Thoracic aorta (tissue), 2 donors: ENCODE measurements at places on chromosomes 12 and 14.

DNA sequence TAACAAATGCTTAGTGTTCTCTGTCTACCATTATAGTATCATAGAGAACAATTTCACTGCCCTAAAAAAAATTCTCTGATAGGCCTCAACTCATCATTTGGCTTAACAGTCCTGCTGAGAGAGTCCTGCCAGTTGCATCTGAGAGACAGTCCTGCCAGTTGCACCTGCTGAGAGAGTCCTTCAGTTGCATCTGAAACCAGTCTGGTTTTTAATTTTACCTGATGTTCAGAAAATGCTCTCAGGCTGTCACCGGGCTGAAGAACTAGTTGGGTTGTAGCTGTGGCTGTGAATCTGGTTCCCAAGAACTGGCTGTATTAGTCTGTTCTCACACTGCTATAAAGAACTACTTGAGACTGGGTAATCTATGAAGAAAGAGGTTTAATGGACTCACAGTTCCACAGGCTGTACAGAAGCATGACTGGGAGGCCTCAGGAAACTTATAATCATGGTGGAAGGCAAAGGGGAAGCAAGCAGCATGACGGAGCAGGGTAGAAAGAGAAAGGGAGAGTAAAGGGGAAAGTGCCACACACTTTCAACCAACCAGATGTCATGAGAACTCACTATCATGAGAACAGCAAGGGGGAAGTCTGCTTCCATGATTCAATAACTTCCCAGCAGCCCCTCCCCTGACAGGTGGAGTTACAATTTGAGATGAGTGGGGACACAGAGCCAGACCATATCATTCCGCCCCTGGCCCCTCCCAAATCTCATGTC lies 51.6 kb downstream of the PRKCH start:
- H3K4me3 ChIP-seq = no peak overlapping the region
- H3K4me1 ChIP-seq = no peaks in the 10 kb centered on the region
- H3K27me3 ChIP-seq = no peaks in the 10 kb centered on the region
- H3K27ac ChIP-seq = no peak overlapping the region

DNA sequence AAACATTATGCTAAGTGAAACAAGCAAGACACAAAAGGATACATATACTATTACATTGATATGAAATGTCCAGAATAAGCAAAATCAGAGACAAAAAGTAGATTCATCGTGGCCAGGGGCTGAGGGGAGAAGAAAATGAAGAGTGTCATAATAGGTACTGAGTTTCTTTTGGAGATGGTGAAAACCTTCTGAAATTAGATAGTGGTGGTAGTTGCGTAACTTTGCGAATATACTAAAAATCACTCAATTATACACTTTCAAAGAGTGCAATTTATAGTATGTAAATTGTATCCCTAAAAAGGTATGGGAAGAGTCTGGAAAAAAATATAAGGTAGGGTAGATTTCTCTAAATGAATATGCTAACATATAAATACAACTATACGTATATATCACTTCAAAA lies 22.2 kb downstream of the KANSL2 start:
- H3K27ac ChIP-seq = no peak overlapping the region
- no peak for DNase-seq
- no peak overlapping the region for H3K4me3 ChIP-seq

- H3K27ac ChIP-seq = no peak overlapping the region
- H3K4me3 ChIP-seq = no peak overlapping the region
- no peaks in the 10 kb centered on the region for H3K36me3 ChIP-seq
- H3K4me1 ChIP-seq = no peaks in the 10 kb centered on the region
- DNase-seq = no peak
These were observed 123.5 kb upstream of the NOS1 start for GRCh38 chr12:117484901-117485300.

- no peak for DNase-seq
- no peak overlapping the region for H3K4me3 ChIP-seq
- H3K36me3 ChIP-seq = no peaks in the 10 kb centered on the region
These were observed 194.2 kb downstream of the SYT10 start for GRCh38 chr12:33245434-33245833.

- DNase-seq = no peak
- no peaks in the 10 kb centered on the region for H3K27me3 ChIP-seq
- no peak overlapping the region for H3K27ac ChIP-seq
- H3K4me1 ChIP-seq = peaks cover 88% of the 10 kb centered on the region
These were observed 209.7 kb downstream of the CACNA1C start for GRCh38 chr12:2262449-2262848.

GRCh38 chr14:99522457-99522891 lies 41.3 kb downstream of the CCNK start:
- DNase-seq = no peak
- H3K27ac ChIP-seq = no peak overlapping the region
- H3K4me3 ChIP-seq = no peak overlapping the region

DNA sequence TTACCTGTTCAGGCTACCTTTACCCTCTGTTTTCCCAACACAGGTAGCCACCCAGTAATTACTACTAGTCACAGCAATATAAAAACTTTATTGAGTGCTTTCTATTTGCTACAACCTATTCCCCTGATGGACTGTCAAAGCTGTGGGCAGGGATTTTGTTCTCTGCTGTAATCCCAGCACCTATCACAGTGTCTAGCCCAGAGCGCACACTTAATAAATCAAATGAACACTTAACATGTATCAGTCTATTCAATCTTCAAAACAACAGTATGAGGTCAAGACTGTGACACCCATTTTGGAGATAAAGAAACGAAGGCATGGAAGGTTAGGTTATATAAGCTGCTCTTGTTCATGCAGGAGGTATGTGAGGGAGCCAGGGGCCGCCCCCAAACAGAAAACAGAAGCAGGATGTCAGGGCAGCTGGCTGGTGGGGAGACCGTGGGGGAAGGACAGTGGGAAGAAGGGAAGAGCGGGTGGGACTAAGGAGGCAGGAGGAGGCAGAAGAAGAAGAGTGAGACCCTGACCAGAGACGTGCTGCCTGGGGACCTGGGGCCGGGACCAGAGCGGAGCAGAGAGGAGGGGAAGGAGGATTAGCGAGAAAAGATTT lies 1.7 kb downstream of the TNFRSF1A start:
- no peaks in the 10 kb centered on the region for H3K27me3 ChIP-seq
- peaks cover 31% of the 10 kb centered on the region for H3K4me1 ChIP-seq
- peak overlapping the region; percentile 89 for H3K4me3 ChIP-seq
- H3K27ac ChIP-seq = peak overlapping the region; percentile 99
- no peak for DNase-seq

DNA sequence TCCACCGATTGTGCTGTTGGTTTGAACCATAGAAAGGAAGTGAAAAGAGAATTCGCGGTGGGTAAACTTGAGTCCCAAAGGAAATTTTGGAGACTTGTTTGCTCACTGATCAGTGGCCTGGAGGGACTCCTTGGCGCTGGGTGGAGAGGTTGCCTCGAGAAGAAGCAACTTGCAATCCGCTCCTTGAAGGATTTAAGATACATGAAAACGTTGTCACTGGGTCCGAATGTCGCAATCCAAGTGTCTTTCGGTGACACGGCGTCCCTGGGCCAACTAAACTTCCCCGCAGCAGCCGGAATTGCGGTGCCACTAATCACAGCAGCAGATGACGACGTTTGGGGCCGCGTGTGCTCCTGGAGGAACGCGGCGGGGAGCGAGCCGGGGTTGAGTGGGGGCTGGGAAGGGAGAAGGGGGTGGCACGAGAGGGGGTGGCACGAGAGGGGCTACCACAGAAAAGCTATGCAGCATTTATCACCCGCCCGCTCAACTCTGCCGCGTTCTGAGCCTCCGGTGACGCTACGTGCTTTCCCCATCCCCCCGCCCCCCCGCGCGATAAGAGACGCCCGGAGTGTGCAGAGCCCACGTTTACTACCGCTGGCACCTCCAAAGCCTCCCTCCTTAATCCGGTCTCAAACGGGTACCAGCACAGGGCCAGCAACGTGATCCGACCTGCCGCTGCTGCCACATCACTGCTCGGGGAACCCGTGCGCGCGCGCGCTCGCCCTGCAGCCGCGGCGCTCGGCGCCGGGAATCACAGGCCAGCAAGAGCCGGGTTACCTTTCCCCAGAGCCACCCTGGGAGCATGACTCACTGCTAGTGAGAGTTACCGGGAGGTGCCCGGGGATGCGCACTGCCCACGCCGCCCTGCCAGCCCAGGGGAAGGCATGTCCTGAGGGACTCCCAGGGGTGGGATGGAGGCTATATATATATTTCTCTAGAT lies 833 bp upstream of the BHLHE41 start:
- H3K27ac ChIP-seq = peak overlapping the region; percentile 99
- no peaks in the 10 kb centered on the region for H3K36me3 ChIP-seq
- H3K4me1 ChIP-seq = peaks cover 4% of the 10 kb centered on the region
- H3K27me3 ChIP-seq = no peaks in the 10 kb centered on the region
- peak overlapping the region; percentile 91 for H3K4me3 ChIP-seq
- peak; percentile 47 for DNase-seq

DNA sequence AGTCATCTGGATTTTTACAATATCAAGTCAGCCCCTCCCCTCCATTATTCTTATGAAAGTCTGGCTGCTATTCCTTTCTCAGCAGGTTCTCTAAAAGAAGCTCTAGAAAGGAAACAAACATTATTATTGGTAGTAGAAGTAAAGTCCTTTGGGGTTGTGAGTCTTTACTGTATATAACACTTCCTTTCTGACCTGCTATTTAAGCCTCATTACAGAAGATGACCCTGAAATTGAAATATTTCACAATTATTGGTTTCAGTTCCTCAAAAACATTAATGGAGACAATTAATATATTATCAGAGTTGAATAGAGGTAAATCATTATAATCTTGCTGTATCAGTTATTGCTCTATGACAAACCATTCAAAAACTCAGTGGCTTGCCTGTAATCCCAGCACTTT lies 19.3 kb downstream of the PLEKHA5 start:
- no peaks in the 10 kb centered on the region for H3K36me3 ChIP-seq
- H3K27ac ChIP-seq = no peak overlapping the region
- H3K27me3 ChIP-seq = no peaks in the 10 kb centered on the region
- DNase-seq = no peak
- H3K4me1 ChIP-seq = peaks cover 18% of the 10 kb centered on the region

GRCh38 chr12:65670775-65671174 lies 153.5 kb upstream of the HMGA2 start:
- H3K4me1 ChIP-seq = no peaks in the 10 kb centered on the region
- no peaks in the 10 kb centered on the region for H3K27me3 ChIP-seq
- no peak overlapping the region for H3K4me3 ChIP-seq
- no peak for DNase-seq

GRCh38 chr12:11564984-11565651 lies 84.4 kb upstream of the ETV6 start:
- H3K27me3 ChIP-seq = no peaks in the 10 kb centered on the region
- no peak overlapping the region for H3K4me3 ChIP-seq
- H3K36me3 ChIP-seq = no peaks in the 10 kb centered on the region
- no peak for DNase-seq
- H3K4me1 ChIP-seq = peaks cover 17% of the 10 kb centered on the region

DNA sequence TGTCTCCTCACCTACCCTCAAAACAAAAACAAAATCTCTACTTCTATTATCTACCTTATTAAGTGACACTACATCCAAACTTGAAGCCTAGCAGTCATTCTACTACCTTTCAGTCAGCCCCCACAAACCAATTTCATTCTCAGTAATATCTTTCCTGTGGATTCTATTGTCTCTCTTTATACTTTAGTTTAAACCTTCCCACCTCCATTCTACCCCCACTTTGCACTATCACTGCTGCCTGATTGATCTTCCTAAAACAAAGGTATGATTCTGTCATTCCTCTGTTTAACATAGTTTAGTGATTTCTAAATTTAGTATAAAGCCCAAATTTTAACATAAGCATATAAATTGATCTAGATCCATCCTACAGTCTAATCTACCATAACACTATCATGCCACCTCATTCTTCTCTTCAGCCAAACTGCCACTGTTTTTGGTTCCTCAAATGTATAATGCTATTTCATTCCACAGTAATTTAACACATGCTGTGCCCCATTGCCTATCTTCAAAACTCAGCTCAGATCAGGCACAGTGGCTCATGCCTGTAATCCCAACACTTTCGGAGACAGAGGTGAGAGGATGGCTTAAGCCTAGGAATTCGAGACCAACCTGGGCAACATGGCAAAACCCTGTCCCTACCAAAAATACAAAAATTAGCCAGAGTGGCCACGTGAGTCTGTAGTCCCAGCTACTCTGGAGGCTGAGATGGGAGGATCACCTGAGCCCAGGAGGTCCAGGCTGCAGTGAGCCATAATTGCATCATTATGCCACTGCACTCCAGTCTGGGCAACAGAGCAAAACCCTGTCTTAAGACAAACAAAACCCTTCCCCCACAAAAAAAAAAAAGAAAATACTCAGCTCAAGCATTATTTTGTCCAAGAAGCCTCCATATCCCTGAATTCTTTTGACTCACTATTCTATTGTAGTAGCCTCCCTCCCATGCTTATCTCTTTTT lies 3.1 kb upstream of the STRN3 start:
- H3K4me1 ChIP-seq = peaks cover 11% of the 10 kb centered on the region
- DNase-seq = no peak
- H3K27ac ChIP-seq = no peak overlapping the region
- H3K4me3 ChIP-seq = no peak overlapping the region
- H3K27me3 ChIP-seq = no peaks in the 10 kb centered on the region

DNA sequence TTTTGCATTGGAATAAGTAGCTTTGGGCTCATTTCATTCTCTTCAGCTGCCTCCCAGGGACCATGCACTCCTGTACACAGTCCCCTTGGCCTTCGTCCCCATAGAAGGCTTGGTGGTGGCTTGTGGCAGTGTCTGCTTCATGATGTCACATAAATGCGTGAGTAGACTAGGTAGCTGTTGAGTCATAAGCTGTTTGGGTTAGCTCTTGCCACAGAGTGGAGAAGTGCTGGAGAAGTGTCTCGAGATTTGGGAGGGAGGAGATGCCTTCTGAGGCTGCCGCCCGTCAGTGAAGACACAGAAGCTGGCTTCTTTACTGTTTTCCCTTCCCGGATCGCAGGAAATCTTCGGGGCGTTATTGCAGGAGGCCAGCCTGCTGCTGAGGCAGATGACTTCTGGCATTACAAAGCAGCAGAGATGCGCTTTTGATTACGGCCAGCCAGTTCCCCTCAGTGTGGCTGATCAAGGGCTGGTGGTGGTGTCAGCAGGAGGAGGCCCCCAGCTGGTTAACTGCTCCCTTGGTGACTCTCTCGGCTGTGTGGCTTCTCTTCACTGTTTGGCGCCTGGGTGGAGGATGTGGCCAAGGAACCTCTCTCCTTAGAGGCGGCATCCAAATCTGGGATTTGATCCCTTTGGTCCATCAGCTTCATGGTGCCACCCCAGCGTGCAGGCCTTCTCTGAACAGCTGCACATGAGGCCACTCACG lies 67.6 kb downstream of the AACS start:
- no peaks in the 10 kb centered on the region for H3K27me3 ChIP-seq
- DNase-seq = no peak
- no peaks in the 10 kb centered on the region for H3K36me3 ChIP-seq
- peaks cover 17% of the 10 kb centered on the region for H3K4me1 ChIP-seq
- no peak overlapping the region for H3K27ac ChIP-seq
- no peak overlapping the region for H3K4me3 ChIP-seq

DNA sequence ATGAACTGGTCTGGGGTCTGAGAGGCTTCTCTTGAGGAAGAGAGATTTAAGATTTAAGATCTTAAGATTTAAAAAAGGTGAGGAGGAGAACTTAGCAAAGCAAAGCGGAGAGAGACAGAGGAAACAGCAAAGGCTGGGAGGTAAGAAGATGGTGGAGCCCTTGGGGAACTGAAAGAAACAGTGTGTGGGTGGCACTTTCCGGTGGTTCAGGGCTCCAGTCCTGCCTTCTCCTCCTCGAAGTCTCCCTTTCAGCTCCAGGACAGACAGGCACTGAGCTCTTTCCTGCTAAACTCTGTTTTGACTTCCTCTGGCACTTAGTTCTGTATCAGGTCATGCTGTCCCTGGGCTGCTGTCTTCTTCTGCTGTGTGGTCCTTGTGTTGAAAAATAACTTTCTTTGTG lies 298.7 kb upstream of the SRRM4 start:
- H3K27ac ChIP-seq = no peak overlapping the region
- no peak overlapping the region for H3K4me3 ChIP-seq
- no peaks in the 10 kb centered on the region for H3K36me3 ChIP-seq
- H3K4me1 ChIP-seq = no peaks in the 10 kb centered on the region
- DNase-seq = no peak
- no peaks in the 10 kb centered on the region for H3K27me3 ChIP-seq
